ENCODE measurements at places on chromosomes 4 and X.

DNA sequence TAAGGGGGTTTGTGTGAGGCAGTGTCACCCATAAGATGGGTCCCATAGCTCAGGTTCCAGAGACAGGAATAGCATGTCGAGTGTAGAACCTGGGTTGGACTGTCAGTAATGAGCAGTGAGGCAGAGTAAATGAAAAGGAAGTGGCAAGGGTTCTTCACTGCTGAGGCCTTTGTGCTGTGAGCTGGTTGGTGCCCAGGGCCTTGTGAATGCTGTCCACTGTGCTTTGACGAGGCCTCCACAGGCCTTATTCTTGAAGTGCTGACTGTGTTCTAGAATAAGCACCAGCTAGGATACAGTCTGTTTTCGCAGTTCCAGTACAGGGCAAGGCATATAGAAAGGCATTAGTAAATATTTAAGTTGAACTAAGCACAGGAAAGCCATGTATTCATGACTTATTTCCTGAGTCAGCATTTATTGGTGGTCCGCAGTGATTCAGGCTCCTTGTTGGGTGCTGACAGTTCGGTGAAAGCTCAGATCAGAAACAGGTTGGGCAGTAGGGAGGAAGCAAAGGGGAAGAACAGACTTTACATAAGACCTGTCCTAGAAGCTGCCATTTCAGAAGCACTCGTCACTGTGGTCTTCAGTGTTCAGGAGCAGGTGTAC is 25.6 kb upstream of the TADA2B start:
- no peak for DNase-seq

GRCh38 chr4:8738471-8738931 is 133.1 kb downstream of the HMX1 start:
- no peak for DNase-seq

GRCh38 chrX:152637649-152638442 is at the start of gene GABRQ:
Gene GABRQ, plus strand, starts transcription at chrX:152637895. Its CDS starts 308 bp downstream, at chrX:152638203.
- DNase-seq: no peak

DNA sequence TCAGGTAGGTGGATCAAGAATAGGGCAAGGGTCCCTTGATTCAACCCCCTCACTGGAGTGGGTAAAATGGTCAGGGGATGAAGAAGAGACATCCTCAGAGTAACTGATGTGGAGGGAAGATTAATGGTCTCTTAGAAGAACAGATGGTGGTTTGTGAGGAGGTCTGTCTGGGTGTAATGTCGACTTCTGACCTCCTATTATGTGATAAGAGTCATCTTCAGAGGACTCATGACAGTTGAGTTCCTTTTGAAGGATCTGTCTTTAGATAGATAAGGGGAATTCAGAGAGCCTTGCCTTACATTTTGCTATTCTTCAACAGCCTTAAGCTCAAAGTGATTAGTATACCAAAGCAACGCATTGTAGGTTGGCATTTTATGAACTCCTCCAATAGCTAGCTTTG is 27.1 kb upstream of the MAGEA8 start:
- DNase-seq: no peak

DNA sequence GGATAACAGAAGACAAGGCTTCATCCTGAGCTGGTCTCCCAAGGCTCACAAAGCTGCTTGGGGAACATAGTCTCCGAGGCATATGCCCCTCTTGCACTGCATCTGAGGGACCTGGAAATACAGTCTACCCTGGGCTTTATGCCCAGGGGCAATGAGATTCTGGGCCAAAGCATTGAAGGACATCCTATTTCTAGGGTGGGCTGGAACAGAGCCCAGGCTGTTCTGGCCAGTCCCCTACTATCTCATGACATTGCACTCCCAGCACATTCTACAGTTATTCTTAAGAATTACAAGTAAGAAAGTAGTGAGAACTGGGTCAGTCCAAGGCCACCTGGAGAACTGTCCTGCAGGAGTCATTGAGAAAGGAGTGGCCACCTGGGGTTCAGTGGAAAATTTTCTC is 107.6 kb downstream of the USP46 start:
- DNase-seq: no peak

- no peak for DNase-seq
Measured at GRCh38 chr4:40446839-40447238, 111.7 kb downstream of the CHRNA9 start.

DNA sequence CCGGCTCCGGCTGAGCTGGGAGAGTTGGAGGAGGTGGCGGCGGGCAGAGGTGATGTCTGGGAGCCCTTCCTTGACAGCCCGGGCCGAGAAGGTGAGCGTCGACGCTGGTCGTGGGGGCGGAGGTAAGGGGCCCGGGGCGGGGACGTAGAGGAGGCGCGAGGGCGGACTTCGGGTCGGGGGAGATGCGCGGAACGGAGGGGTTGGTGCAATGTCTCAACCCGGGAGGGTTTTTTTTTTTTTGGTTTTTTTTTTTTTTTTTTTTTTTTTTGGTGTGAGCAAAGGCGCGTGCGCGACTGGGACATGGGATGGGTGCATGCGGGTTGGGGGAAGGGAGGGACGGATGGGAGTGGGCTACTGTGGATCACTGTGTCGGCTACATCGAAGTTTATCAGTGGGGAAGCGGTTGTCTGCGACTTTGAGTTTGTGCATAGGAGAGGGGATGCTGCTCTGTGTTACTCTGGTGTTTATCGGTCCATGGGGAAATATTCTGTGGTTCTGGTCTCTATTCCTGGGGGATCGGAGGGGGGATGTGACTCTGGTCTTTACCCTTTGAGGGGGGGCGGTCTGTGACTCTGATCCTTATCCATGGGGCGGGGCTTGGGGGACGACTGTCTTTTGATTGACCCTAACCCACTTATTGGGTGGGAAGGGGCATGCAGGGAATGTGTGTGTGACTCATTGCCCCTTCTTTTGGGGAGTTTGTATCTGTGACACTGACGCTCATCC is 537 bp downstream of the RBM10 start:
- peak; percentile 63 for DNase-seq

DNA sequence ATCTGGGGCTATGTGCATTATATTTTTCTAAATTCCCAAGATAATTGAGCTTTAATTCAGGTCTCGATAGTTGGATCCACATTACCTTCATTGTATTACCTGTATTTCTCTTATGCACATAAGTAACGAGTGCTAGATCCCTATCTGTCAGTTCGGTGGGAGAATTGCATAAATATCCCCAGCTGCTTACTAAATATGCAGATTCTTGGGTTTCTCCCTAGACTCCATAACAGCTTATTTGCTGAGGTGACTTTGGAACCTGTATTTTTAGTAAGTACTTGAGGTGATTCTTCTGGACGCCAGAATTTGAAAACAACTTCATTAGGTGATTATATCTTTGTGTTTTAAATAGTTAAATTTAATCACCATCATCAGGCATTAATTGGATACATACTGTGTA is 15.0 kb downstream of the UGT8 start:
- no peak for DNase-seq

GRCh38 chr4:6367371-6367851 is 97.8 kb downstream of the WFS1 start:
- no peak for DNase-seq

- no peak for DNase-seq
Measured at GRCh38 chr4:163988865-163989264, 494.4 kb downstream of the TMA16 start.

DNA sequence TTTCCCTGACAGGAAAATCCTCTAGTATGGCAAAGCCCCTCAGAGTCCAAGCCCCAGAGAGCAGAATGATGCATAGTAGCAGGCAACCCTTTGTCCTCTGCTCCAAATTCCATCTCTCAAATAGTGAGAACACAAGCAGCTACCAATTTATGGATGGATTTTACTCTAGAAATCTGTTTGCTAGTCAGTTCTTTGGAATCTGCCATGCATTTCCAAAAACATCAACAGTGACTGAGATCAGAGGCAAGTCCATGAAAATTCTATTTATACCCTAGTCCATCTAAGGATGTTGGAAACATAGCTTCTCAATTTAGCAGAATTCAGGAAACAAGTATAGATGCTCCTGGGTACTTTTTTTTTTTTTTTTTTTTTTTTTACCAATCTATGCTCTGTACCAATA is 10.0 kb upstream of the CC2D2A start:
- no peak for DNase-seq

DNA sequence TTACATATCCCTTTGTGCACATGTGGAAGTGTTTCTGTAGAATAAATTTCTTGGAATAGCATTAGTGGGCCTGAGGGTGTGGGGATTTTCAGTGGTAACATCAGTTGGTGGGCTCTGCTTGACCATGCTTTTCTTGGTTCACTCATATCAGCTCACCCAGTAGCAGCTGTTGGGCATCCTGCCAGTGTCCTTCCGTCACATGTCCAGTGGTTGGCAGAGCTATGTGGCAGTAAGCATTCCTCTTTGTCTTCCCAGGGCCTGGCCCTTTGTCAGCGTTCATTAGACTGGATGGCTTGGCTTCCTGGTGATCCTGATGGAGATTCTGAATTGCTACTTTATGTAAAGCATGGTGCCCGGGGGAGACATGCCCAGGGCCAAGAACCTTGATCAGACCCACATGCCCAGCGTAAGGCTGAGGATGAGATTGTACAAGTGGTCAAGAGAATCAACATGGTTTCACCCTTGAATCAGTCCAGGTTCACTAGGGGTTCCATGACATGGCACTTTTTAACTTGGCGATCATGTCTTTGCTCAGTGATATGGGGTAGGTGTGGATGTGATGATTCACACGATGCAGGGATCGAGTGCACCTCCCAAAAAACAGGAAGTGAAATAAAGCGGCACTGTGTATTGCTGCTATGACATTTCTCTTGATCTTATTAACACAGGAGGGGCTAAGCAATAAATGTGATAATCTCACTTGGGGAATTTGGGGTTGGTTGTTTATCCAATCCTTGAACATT is 72.1 kb upstream of the IGFBP7 start:
- no peak for DNase-seq

- no peak for DNase-seq
Measured at GRCh38 chr4:125961626-125962025, 646.9 kb downstream of the FAT4 start.

- peak; percentile 4 for DNase-seq
Measured at GRCh38 chr4:176123710-176124407, 58.2 kb downstream of the WDR17 start.

DNA sequence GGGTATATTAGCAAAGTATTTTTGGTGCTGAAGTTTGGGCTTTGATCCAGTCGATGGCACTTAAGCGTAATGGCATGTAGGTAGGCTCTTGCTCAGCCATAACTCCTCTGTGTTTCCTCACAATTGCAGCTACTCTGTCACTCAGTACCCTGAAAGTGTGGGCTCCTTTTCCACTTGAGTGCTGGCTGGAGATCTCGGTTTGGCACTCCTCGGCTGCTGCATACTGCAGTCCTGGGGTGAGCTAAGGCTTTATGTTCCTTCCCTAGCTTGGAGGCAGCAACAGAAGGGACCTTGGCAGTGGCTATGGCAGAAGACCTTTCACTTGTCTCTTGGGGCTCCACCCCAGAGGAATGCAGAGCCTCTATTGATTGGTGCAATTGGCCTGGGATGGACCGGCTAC is 106.7 kb upstream of the GRXCR1 start:
- no peak for DNase-seq

- no peak for DNase-seq
Measured at GRCh38 chrX:129762448-129762847, 17.3 kb upstream of the SASH3 start.

DNA sequence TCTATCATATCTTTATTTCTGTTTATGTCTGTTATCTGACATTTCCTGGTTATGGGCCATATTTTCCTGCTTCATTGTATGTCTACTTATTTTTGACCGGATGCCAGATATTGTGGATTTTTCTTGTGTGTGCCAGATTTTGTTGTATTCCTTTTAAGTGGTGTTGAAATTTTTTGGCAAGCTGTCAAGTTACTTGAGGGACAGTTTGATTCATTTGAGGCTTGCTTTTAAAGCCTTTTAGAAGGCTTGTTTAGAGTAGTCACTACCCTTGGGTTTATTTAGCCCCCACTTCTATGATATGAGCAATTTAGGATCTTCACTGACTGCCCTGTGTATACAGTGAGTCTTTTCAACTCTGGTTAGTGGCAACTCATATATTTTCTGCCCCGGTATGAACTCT is 29.2 kb upstream of the NPY2R start:
- DNase-seq: no peak

- DNase-seq: no peak
Measured at GRCh38 chr4:7956934-7957656, 17.4 kb upstream of the AFAP1 start.

GRCh38 chr4:12672303-12672702 is 811.8 kb downstream of the RAB28 start:
- no peak for DNase-seq

DNA sequence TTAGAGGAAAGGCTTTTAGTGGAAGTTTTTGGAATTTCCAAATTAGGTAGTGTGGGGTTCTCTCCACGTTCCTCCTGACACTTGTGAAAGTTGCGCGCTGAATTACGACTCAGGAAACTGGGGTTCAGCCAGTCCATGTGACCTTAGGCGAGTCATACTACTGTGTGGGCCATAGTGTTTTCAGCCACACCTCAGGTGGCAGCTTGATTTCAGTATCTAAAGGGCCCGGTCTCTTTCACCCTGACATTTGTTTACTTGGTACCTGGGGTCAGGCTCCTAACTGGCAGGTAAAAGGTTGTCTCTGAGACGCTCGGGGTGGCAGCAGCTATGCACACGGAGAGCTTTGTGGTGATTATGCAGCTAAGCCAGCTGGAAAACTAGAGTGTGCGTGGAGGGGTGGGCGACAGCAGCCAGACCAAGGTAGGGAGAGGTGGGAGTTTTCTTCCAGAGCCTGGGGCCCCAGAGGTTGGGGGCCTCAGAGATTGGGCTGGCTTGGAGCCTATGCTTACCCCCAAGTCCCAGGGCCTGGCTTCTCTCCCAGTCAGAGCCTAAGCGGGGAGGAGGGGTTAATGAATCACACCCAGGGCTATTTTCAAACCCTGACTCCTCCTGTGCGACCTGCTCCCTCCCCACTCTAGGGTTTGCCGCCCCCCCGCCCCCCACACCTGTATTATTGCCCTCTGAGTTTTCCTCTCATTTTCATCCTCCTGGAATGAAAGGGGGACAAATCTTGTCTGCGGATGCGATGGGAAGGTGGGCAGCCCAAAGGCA is 47.2 kb downstream of the STARD8 start:
- DNase-seq: no peak

GRCh38 chr4:18020145-18020670 is 1.3 kb downstream of the LCORL start:
- no peak for DNase-seq

GRCh38 chrX:54411732-54412131 is 28.5 kb upstream of the TSR2 start:
- DNase-seq: no peak

GRCh38 chrX:109600237-109600651 is 24.7 kb downstream of the KCNE5 start:
- DNase-seq: no peak

DNA sequence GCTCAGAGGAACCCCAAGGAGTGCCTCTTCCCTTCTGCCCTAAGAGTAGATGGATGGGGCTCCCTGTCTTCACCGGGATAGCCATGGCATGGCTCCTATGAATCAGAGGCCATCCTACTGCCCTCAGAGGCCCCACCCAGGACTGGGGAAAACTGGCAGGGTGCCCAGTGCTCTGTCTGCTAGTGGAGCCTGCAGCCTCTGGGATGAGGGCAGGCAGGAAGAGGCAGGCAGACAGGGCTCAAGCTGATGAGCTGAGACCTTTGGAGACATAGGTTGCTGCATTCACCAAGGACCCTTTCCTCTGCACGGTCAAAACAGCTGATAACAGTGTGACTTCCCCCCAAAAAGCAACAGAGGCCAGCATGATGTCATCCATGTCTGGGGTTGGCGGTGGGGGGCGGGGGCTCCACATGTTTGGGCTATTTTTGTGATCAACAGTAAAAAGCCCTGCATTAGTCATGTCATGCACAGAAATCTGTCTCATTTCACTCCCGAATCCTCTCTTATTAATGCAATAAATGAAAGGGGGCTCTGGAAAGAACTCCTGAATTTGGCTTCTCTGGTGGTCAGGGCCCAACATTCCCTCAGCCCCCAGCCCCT is 207.6 kb upstream of the MAMLD1 start:
- no peak for DNase-seq

Measured in natural killer cell (primary cell).